NCI-H1436 treated with DMSO at 0.1 percent for 48 hours (cell line): ENCODE measurements at places on chromosomes 1 and 21.

DNA sequence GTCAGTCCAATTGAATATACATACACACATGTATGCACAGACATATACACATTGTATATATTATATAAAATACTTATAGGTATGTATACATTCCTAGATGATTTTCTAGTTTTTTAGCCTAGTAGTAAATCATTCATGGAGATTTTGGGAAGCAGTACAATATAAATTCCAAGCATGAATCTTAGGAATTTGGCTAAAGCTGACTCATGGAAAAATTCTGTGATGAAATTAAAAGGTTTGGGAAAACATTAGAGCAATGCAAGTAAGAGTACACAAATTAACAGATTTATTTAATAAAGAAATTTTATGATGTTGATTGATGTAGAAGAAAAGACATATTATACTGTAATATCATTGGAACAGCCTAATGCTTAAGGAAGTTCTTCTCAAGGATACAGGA lies 43.7 kb upstream of the PTGFR start:
- DNase-seq, result no peak

- no peak for DNase-seq
Measured at GRCh38 chr1:74549932-74550331, 37.5 kb upstream of the LRRC53 start.

GRCh38 chr1:226443439-226443838 lies 35.5 kb upstream of the PARP1 start:
- no peak for DNase-seq

GRCh38 chr1:78716186-78716585 lies 66.6 kb downstream of the IFI44 start:
- DNase-seq, result no peak

DNA sequence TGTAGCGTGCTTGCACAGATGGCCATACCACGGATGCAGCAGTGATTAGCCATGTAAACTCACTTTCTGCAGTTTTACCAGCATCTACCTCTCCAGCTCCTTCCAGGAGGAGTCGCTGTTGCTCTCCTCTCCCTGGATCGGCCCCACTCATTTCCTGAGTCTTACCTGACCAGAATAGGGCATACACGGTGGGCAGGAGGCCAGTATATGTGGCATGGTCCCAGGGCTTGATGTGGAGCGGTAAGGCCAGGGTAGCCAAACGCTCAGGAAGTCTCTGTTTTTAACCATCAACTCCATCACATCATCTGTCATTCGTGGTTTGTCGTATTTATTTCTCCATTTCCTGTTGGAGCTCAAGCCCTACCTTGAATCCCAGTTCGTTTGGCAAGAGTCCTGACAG lies 163.4 kb upstream of the USP24 start:
- DNase-seq, result no peak

- DNase-seq, result no peak
Measured at GRCh38 chr1:209202830-209203532, 380.5 kb upstream of the CAMK1G start.

GRCh38 chr1:60942291-60942690 lies 140.1 kb upstream of the NFIA start:
- DNase-seq, result no peak

DNA sequence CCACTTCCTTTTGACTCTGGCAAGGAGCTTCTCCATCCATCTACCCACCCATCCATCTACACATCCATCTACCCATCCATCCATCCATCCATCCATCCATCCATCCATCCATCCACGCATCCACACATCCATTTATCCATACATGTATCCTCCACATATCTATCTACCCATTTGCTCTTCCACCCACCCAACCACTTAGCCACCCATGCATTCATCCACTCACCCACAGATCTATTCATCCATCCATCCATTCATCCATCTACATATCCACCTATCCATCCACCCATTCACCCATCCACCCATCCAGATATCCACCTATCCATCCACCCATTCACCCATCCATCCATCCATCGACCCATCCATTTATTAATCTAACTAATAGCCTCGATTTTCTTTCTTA lies 23.0 kb upstream of the KANK4 start:
- no peak for DNase-seq

DNA sequence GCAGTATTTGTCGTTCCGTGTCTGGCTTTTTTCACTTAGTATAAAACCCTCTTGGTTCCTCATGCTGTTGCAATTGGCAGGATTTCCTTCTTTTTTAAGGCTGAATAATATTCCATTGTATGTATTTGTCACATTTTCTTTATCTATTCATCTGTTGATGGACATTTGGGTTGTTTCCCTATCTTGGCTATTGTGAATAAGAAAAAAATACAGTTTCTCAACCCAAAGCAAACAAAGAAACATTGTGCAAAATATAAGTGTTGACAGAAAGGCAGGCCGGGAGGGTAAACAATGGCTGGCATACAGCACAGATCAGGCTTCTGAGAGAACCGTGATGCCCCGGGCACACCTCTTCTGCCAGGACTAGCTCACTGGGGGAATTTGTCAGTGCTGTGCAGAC lies 26.9 kb downstream of the NENF start:
- no peak for DNase-seq

DNA sequence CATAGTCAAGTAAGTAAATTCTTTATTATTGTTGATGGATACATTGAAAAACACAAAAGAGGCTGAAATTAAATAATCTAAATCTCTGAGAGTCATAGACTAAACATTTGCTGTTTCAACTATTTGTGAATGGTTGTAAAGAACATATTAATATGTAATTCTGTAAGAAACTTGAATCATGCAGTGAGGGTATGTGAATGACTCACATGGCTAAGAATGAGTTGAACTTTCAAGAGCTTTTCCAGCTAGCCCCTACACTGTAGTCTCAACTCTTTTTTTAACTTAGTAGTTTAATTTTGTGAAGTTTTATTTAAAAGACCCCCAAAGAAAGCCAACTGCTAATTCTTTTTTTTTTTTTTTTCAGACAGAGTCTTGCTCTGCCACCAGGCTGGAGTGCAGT lies 588.1 kb downstream of the DPYD start:
- DNase-seq, result no peak

- DNase-seq, result no peak
Measured at GRCh38 chr1:229661897-229662296, 35.9 kb downstream of the URB2 start.

DNA sequence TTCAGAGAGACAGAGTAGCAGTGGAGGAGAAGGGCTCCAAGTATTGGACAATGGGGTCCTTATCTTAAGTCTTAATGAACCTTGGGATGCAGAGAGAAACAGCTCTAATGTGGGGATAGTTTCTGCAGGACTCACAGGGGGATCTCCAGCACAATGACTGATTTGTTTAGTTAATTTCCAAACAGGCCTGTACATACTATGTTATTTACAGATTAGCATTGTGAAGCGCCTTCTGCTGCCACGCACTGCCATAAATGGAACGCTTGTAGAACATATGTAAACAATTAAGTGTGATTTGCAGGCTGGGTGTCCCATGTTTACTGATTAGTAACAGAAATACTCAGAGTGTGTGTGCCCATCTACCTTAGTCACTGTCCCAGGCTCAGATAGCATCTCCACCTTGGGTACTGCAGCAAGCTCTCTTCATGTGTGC lies 56.1 kb downstream of the NTPCR start:
- DNase-seq, result no peak

DNA sequence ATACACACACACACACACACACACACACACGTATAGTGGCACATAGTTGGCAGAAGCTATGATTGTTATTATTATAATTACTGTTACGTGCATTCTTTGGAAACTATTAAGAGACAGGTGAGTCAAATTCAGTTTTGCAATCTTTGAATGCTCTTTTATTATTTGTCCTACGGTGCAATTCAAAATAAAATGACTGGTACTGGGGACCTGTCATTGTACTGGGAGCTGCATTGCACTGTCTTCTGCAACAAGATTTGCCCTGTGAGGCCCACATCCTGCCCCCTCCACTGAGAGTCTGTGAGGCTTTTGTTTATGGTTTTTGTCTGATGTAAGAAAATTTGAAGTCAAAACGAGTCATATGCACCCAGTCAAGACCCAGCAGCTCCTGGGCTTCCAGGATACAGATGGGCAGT lies 1.9 kb downstream of the LY9 start:
- DNase-seq, result no peak
